ENCODE measurements at places on chromosomes 7 and 10.

DNA sequence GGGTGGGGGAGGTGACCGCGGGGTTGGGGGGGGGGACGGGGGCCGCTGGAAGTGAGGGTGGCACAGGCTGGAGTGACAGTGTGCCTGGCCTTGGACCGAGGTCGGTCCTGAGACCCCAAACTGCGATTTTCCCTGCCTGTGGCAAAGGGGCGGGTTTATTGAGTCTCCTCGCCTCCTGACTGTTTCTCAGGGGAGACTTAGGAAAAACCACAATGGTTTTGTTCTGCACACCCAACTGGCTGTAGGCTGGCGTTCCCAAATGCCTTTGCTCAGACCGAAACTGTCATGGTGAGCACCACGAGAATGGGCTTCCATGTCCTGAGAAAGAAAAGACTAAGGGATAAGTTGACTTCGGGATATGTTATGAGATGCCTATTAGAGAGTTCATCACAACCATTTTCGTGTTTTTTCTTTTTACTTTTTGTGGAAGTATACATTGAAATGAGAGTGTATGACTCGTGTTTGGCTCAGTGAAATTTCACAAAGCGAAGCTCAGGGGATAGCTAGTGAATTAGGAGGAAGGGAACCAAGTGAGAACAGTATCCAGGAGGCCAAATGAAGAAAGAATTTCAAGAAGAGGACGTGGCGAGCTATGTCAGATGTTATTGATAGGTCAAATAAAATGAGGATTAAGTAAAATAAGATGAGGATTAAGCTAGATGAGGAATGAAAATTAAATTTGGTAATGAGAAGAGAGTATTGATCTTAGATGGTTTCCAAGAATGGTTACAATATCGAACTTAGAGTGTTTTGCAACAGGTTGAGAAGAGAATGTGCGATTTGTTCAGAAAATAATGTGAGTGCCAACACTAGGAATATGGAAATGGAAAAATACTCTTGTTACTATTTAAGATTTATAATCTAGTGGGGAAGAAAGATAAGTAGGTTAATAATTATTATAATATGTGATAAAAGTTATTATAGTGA lies 918 bp downstream of the NET1 start:
- peak; percentile 21 for DNase-seq

DNA sequence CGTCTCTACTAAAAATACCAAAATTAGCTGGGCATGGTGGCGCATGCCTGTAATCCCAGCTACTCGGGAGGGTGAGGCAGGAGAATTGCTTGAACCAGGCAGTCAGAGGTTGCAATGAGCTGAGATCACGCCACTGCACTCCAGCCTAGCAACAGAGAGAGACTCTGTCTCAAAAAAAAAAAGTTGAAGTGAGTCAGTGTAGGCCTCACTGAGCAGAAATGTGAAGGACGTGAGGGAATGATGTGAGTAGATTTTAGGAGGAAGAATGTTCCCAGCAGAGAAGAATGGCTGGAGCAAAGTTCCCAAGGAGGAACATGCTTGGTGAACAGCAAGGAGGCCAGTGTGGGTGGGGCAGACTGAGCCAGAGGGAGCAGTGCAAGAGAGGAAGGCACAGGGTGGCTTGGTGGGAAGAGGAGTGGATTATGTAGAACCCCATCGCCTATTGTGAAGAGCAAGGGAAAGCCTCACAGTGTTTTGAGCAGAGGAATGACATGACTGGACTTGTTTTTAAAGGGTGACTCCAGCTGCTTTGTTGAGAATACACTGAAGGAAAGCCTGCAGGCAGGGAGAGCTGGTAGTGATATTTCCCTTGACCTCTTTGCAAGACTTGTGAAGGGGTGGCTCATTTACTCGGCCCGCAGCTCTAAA lies 708.7 kb downstream of the SUGCT start:
- no peak for DNase-seq

- DNase-seq = no peak
Measured at GRCh38 chr10:128113026-128113425, 13.2 kb downstream of the MKI67 start.

DNA sequence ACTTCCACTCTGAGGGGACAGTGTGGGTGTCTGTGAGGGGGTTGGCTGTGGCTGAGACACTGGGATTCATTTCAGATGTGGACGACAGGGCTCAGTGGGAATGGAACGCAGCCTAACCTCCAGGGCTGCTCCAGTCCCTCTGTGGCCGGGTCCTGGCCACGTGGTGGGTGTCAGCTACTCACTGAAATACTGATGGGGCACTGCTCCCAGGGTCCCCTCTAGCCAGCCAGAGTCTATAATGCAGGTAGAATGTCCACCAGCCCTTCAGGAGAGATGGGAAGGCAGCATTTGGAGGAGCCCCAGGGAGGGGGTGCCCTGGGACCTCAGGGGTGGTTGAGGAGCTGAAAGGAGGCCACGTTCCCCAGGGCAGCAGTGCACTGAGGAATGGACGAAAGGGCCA lies 87.2 kb upstream of the LANCL2 start:
- no peak for DNase-seq

DNA sequence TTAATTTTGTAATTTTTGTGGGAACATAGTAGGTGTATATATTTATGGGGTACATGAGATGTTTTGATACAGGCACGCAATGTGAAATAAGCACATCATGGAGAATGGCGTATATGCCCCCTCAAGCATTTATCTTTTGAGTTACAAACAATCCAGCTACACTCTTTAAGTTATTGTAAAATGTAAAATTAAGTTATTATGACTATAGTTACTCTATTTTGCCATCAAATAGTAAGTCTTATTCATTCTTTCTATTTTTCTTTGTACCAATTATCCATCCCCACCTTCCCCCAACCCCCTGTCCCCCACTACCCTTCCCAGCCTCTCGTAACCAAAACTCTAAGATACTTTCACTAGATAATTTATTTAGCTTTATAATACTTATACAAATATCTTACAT lies 7.8 kb upstream of the PNPLA8 start:
- DNase-seq = no peak

GRCh38 chr10:131920151-131920550 lies 19.3 kb downstream of the PPP2R2D start:
- DNase-seq = no peak

GRCh38 chr7:24769851-24770250 lies 12.6 kb upstream of the GSDME start:
- no peak for DNase-seq

DNA sequence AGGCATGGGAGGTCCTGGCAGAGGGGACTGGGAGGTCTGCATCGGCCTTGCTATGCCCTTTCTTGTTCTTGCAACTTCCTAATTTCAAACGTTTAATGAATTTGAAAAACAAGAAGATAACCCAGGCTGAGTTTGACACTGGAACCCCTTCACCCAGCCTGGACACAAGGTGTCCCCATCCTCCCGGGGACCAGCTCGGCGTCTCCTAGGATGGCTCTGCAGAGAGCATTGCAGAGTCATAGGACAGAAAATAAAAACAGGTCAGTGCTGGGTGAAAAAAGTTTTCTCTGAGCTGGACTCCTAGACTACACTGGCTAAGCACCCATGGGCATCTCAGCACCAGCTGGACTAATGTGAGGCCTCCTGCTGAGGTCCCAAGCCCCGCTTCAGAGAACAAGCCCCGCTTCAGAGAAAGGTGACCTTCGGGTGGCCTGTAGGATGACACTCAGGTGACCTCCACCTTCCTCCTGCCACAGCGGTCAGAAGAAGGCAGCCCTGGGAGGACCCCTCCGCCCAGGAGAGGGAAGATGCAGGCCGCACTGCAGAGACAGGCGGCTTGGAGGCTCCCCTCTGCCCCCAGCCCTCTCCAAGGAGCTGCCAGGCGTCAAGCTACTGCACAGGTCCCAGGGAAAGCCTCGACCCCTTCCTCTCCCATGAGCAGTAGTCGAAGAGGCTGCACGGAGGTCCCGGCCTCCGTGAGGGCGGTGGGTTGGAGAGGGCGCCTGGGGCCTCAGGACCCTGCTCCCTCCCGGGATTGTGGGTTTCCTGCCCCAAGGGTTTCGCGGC lies 9.3 kb upstream of the UNCX start:
- DNase-seq = no peak

- no peak for DNase-seq
Measured at GRCh38 chr7:35908331-35909216, 107.7 kb downstream of the SEPTIN7 start.

DNA sequence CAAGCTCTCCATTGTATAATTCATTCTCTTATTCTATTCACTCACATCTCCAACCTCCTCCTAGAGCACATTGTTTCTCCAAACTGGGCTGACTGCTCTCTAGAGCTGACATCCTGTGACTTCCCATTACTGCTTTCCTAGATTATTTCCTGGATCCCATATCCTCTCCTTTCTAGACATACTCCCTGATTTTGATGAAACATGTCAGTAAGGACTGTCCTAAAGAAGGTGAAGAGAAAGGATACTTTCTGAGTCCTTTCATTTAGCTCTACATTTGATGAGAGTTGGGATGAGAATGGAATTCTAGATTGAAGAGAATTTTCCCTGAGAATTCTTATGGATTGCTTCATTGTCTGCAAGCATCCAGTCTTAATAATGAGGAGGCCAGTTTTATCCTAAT lies 78.8 kb downstream of the CNNM2 start:
- no peak for DNase-seq

DNA sequence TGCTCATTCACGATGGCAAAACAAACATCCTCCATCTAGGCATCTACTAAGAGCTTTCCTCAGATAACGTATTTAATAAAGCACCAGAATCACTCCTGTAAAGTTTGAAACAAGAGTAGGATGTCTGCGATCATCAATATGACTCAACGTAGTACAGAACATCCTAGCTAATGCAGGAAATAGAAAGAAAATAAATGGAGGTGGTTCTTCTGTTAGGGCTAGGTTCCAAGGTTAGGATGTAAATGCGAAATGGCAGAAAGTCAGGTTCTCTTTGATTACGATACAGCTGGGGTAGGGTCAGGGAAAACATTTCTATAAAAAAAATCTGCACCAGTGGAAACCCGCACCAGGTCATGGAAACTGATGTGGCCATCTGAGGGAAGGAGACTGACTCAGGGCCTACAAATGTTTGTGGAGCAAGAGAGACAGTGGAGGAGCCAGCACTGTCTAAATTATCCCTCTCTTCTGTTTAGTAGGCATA lies 29.1 kb downstream of the CCDC6 start:
- DNase-seq = no peak

DNA sequence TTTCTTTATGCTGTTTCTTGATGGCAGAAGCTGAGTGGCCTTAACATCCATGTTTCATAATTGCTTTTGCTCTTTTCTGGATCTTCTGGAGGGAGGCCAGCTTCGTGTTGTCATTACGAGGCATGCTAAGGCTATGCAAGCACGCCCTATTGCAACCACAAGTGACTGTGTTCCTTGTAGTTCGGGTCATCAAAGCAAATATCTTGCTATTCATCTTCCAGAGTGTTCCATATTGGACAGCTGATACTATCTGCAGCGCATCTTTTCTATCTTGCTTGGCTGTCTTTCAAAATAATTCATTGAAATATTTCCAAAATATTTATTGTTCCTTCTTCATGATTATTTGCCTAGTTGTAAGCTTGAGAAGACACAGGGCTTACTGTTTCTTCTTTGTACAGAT lies 5.0 kb downstream of the EPHB6 start:
- no peak for DNase-seq

- DNase-seq = no peak
Measured at GRCh38 chr7:142583446-142583845, 165.8 kb upstream of the PRSS1 start.

DNA sequence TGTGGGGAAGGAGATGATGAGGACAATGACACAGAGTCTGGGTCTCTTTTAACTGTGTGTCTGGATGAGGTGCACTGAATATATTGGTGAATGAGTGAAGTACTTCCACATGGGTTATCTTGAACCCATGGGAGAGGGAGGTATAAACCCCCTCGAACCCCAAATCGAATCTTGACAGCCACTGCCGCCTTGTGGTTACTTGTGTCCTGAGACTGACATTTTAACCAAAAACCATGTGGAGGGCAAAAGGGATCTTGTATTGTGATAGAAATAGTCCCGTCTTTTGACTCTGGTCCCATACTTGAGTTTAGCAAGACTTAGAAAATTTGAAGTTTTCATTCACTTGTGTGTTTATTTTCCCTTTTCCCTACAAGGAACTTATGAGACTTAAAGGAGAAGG lies 283.3 kb downstream of the PHTF2 start:
- no peak for DNase-seq
